Activated naive CD4-positive, alpha-beta T cell (primary cell): ENCODE measurements at places on chromosomes 13 and 19.

DNA sequence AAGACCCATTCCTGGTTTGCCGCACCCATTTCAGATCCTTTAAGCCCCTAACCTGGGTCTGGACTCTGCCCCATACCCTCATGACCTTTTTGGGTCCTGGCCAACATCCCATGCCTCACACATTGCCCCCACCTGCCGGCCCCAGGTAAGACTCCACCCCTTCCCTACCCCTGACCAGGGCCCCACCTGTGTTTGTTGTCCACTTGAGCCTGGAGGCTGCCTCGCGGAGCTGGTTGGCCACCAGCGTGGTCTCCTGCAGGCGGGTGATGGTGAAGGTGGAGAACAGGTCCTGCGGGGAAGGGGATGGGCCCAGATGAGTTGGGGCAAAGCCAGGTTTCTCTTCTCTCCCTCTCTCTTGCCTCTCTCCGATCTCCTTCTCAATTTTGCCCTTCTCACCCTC, 19.5 kb downstream of the MAN2B1 start:
- DNase-seq = no peak

GRCh38 chr13:38979891-38980749, 10.5 kb downstream of the STOML3 start:
- no peak for DNase-seq

GRCh38 chr19:41904118-41904870, 21.3 kb downstream of the ARHGEF1 start:
- DNase-seq = no peak

DNA sequence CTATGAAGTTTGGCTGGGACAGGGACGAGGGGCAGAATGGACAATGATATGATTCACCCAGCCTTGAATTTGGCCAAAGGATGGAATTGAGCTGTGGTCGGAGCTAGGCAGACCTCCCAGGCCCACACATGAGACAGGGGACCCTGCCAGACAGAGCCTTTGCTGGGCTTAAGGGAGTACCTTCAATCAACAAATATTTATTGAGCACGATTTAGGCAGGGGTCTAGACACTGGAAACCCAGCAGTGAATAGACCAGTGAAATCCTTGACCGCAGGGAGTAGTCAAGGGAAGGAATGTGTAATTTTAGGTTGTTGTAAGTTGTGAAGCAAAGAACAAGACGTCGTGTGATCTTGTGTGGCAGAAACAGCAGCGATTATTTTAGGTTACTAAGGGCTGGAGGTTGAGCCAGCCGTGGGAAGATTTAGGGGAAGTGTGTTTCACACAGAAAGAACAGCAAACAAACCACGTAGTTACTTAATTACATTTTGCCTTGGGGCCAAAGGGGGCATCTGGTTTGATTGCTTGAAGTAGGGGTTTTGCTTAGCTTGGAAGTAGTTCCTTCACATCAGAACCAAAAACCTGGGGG, 16.9 kb upstream of the AP1M2 start:
- peak; percentile 16 for DNase-seq

GRCh38 chr13:36858290-36858689, 39.3 kb downstream of the RFXAP start:
- no peak for DNase-seq

GRCh38 chr13:107883561-107884175, 331.7 kb downstream of the LIG4 start:
- DNase-seq = no peak

- DNase-seq = no peak
Observed at GRCh38 chr13:78993792-78994191, 334.8 kb upstream of the OBI1 start.

- DNase-seq = no peak
Observed at GRCh38 chr19:38647966-38648768, 718 bp downstream of the ACTN4 start.
